ENCODE measurements at places on chromosomes 1 and 21. TPM values are rescaled to one million over a fixed set of nuclear protein-coding genes. Genes with fewer than 3 reads are reported as not detected.

ZNF593OS gene
- polyA plus RNA-seq: 1.3 TPM

MROH7 gene
- 4.8 TPM for polyA plus RNA-seq

OR10J1 gene
- polyA plus RNA-seq: not detected

ZBTB7B gene
- 17.4 TPM for polyA plus RNA-seq

ATP1A4 gene
- polyA plus RNA-seq: not detected

ACTL8 gene
- not detected for polyA plus RNA-seq

EFNA3 gene
- 6.0 TPM for polyA plus RNA-seq

TMPRSS2 gene
- polyA plus RNA-seq: 36.8 TPM

CCDC181 gene
- 11.2 TPM for polyA plus RNA-seq

PPFIA4 gene
- 5.8 TPM for polyA plus RNA-seq

FCMR gene
- 2.7 TPM for polyA plus RNA-seq

EXTL1 gene
- polyA plus RNA-seq: 1.7 TPM

OR2T11 gene
- polyA plus RNA-seq: not detected
